ENCODE measurements at places on chromosomes 12 and 14.

GRCh38 chr12:104435175-104435574 is 21.6 kb upstream of the CHST11 start:
- no peak for DNase-seq

- DNase-seq = no peak
Observed at GRCh38 chr14:58690801-58691516, 53.2 kb downstream of the DACT1 start.

DNA sequence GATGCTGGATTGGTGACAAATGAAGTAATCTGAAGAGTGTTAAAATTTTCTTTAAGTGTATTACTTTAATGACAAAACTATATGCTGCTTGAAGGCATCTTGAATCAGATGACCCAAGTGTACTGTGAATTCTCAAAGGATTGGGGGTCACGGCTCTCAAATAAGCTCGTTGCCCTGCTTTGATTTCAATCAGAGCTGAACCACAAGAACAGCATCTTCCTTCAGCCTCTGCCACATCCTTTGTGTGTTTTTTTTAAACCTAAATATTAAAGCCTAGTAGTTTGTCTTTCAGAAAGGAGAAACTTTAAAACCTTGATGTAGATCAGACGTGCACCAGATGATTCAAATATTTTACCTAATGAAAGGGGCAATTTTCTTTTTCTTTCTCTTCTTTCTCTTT is 11.7 kb downstream of the ELK3 start:
- no peak for DNase-seq

GRCh38 chr14:104665657-104666522 is 23.5 kb upstream of the INF2 start:
- DNase-seq = peak; percentile 79

GRCh38 chr14:26204728-26205479 is 392.9 kb downstream of the NOVA1 start:
- peak; percentile 46 for DNase-seq

DNA sequence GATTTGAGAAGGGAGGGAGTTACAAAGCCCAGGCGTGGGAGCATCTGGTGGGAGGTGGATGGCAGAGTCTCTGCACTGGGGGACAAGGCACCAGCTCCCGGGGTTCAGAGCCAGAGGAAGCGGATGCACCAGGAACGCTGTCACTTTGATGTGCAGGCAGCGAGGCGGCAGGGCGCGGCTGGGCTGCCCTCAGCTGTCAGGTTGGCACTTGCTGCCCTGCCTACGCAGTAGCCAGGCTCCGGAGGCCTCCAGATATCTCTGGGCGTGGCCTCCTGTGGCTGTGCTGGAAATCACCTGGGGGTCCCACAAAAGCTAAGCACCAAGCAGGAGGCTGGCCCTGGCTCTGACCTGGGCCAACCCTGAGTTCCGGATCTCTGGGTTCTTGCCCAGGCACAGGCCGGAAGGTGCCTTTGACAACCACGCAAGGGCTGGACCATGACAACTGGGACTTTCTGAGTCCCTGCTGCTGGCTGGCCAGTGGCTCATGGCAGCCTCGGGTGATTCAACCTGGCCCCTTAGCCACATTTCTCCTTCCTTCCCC is 62.1 kb upstream of the MAP1LC3B2 start:
- no peak for DNase-seq

- no peak for DNase-seq
Observed at GRCh38 chr14:69360438-69361108, 37.5 kb downstream of the ERH start.

DNA sequence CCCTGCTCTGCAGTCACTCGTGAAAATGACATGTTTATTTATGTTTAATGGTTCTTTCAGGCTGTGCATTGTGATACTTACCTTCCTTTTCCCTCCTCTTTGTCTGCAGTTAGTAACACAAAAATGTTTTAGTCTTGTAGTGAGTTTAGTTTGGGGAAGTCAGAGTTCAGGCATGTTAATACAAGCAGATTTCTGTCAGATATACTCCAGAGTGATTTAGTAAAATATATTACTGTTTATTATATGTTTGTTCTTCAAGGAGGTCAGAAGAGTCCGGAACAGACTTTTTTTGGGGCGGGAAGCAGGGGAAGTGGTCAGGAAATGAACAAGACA is 28.7 kb downstream of the MSRB3 start:
- no peak for DNase-seq

GRCh38 chr12:89552376-89552775 is 26.5 kb upstream of the POC1B start:
- no peak for DNase-seq

DNA sequence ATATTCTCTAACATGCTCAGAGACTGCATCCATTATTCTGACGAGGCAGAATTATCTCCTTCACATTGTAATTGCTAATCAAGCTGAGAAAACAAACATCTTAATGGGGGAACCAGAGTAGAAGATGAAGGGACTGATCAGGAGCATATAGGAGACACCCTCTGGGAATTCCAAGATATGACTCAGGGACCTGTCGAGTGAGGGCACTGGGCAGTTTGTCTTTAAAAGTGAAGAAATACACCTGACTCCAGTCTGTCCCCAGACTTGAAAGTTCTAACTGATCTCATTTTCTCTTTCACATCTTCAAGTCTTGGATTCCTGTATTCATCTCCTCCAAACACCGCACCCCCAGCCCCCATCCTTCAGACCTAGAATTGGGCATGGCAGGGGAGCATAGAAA is 226.9 kb upstream of the PLXNC1 start:
- DNase-seq = no peak

DNA sequence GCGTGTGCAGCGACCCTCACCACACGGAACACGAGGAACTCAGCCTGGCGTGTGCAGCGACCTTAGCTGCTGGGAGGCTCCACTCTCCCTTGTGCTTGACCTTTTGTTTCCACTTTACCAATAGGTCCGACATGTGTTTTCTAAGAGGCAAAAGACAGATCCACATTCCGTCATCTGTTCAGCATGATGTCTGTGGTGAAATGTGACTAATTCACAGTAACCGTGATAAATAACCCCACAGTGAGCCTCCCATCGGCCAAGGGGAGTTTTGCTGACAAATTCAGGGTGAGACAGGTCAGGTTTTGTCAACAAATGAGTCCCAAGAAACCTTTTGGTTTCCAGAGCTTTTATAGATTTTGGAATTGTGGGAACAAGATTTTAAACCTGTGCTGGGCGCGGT is 55.9 kb downstream of the MOK start:
- DNase-seq = no peak

DNA sequence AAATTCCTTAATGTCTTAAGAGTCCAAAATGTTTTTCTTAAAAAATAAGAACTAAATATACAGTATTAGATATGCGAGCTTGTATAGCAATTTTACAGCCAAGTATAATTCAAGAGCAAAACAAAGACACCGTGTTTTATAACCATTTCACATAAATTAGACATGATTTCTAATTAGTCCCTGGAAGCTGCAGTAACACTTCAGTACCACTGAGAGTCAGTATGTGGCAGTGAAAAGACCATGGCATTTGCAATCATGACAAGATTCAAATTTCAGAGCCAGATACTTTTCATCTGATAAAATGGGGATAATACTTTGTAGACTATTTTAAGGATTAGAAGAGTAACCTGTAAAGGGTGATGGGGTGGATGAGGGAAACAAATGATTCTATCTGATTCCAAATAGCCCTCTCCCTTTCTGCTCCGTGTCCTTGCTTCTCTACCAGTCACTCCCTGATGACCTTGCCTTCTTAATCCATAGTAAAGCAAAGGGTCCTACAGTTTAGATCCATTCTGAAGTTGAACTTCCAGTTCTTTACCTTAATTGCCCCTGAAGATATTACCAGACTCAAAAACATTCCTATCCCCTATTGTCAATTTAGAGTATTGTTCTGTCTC is 145.4 kb upstream of the ABCD2 start:
- no peak for DNase-seq

DNA sequence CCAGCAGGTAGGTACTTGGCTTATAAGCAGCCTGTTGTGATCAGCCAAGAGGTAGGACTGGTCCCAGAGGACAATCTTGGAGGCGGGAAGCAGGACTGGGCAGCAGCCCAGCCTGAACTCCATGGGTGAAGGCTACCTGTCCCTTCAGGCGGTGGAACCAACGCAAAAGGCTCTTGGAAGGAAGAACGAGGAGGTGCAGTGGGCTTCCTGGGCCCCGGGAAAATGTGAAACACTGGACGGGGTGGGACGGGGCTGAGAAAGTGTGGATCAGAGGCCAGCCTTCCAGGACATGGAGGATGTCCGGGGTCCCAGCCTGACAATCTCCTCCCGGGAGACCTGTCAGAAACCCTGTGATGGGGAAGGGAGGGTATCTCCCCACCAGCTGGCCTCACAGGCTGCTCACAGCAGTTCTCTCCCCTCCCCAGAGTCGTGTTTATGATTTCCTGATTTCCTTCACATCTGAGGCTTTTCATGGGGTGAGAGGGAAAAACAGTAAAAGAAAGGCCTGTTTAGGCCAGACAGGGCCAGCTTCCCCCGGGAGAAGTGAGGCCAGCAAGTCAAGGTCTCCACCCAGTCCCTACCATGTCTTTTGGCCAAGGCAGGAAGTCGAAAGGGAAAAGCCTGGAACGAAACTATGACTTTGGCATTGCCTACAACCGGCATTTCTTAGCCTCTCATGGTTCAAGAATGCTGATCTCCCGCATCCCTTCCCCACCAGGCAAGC is 11.3 kb downstream of the CMKLR1 start:
- no peak for DNase-seq

GRCh38 chr14:24377657-24378056 is 9.7 kb downstream of the NFATC4 start:
- DNase-seq = no peak

- DNase-seq = peak; percentile 81
Observed at GRCh38 chr12:22101749-22102243, 55.8 kb downstream of the CMAS start.

DNA sequence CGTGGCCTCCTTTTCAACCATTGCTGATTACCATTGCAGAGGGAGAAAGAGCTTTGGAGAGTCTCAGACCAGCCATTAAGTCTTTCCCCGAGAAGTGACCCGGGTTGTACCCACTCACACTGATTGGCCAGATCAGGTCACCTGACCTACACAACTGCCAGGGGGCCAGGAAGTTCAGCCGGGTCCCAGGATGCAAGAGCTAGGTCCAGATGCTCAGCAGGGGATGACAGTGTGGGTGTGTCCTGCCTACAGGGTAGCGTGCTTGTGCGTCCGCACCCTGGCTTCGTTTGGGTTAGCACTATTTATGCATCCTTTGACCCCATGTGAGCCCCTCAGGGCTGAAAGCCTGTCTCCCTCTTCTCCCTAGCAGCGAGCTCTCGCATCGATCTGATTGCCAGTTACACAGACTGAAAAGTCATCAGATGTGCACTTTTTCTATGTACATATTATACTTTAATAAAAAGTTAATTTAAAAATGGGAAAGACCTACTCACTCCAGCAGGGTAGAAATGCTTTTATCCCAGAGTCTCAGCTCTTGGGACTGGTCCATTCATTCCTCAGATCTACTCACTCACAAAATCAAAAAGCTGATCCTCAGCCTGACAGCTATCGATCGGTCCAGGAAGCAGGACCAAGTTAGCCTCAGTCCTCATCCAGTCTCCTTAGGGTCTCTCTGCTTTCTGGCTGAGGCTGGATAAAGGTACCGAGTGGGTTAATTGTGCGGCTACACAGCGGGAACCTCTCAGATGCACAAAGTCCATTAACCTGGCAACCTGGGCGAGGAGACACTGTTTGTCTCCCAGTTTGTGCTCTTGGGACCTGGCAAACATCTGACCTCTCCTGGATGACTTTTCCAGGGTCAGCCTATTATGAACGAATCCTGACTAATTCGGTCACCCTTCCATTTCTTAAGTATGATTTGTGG is 68.0 kb downstream of the SERPINA3 start:
- DNase-seq = peak; percentile 73

DNA sequence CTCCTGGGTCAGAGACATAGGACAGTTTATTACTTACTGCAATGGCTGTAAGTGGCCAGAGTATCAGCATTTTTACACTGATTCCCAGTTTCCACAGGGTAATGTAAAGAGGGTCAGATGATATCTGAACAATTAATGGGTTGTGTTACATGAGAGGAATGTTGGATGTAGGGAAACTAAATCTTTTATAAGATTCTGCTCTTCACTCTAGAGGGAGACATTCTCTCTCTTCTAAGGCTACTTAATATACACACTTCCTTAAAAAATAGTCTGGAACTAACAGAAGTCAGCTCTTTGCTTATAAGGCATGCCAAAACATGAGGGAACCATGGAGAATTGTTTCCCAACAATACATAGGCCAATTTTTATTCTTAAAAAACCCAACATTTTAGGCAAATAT is 389.8 kb downstream of the ETNK1 start:
- no peak for DNase-seq

DNA sequence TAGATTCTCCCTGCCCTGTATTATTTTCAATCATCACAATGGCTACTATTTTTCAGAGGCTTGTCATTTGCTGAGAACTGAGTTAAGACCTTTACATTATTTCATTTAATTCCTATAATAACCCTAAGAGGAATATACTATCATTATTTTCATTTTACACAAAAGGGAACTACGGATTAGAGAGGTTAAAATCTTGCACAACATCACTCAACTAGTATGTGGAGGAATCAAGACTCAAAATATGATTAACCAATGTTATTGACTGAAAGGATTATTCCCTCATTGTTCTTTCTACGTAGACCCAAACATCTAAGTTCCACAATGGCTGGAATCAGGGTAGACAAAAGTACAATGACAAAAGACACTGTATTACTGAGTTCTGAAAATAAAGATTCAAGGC is 45.0 kb downstream of the GPR65 start:
- DNase-seq = no peak

- DNase-seq = no peak
Observed at GRCh38 chr14:89143595-89143994, 273.4 kb downstream of the FOXN3 start.

- DNase-seq = no peak
Observed at GRCh38 chr12:7859552-7859951, 13.2 kb downstream of the SLC2A14 start.

DNA sequence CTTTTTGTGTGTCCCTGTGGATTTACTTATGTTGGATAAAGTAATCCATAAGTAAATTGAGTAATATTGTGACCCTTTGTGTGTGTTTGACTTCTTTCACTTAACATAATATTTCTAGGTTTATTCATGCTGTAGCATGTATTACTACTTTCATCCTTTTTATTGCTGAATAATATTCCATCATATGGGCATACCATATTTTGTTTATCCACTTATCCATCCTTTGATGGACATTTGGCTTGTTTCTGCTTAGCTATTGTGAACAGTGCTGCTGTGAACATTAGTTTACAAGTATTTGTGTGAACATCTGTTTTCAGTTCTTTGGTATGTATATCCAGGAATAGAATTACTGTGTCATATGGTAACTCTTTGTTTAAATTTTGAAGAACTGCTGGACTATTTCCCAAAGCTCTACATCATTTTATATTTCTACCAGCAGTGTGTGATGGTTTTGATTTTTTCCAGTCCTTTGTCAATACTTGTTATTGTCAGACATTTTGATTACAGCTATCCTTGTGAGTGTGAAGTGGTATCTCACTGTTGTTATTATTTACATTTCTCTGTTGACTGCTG is 25.2 kb downstream of the G2E3 start:
- DNase-seq = no peak

GRCh38 chr14:75597149-75597548 is 18.7 kb downstream of the FLVCR2 start:
- DNase-seq = no peak

GRCh38 chr12:27802936-27803335 is 22.9 kb upstream of the MANSC4 start:
- DNase-seq = no peak

Data from aorta (tissue), 5 donors.